ENCODE measurements at places on chromosomes 6 and 20.

- DNase-seq: no peak
Observed at GRCh38 chr6:118565311-118565960, 17.3 kb downstream of the PLN start.

GRCh38 chr6:23224540-23224939 is 655.2 kb downstream of the HDGFL1 start:
- DNase-seq: no peak

DNA sequence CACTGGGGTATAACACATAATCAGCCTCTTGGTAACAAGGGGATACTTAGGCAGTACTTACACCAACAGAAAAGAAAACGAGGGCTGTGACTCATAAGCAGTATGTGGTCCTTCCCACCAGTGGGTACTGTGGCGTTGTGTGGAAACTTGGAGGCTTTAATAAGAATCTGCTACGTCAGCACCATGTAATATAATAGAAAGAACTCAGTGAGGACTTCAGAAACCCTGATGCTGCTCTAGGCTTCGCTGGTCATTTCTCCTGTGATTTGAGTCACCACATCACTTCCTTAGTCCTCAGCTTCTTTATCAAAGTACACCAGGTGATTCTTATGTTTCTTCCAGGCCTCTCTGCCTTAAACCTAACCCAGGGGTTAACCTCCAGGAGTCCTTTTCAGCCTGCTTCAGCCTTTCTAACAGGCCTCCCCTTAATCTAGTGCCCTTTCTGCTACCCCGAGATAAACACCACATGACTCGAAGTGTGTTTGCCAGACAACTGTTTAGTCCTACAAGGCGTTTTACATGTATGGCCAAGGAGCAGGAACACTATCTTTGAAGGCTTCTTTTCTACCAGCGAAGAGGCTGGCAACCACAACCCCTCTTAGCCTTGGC is 68.5 kb downstream of the FYN start:
- peak; percentile 55 for DNase-seq

GRCh38 chr6:1503811-1504210 is 105.9 kb upstream of the FOXC1 start:
- no peak for DNase-seq

- DNase-seq: peak; percentile 72
Observed at GRCh38 chr6:26216886-26217713, 129.9 kb downstream of the HFE start.

GRCh38 chr6:139568151-139568955 is 193.9 kb upstream of the CITED2 start:
- DNase-seq: no peak

DNA sequence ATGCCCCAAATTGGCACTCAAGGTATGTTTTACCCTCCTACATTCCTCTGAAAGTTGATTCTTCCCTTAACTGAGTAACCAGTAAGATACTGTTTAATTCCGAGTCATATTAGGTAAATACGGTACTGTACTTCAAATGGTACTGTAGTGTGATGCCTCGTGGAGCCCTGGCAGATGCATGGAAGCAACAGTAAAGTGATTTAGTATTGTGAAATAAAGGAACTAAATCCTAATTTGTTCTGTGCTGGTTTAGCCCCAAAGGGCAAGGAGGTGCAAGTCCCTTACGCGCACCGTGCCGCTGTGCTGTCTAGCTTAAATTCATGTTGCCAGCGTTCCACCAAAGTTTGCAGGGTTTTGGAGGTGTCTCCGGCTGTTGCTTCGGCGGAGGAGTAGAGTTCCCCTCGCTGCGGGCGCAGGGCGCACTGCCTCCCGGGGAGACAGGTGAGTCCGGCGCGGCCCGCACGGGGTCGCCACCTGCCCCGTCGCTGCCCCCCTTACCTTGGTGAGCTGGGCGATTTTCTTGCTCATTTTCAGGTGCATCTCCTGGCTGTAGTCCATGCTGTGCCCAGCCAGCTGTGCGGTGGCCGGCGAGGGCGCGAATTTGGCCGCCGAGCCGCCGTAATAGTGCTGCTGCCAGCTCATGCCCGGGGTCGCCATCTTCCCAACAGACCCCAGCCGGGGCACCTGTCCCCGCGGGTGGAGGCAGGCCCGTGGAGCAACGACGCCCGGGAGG is 655 bp downstream of the FAM184A start:
- DNase-seq: peak; percentile 35
